ENCODE measurements at places on chromosomes 4 and X.

- DNase-seq, result no peak
Observed at GRCh38 chr4:98341309-98341708, 80.1 kb downstream of the RAP1GDS1 start.

DNA sequence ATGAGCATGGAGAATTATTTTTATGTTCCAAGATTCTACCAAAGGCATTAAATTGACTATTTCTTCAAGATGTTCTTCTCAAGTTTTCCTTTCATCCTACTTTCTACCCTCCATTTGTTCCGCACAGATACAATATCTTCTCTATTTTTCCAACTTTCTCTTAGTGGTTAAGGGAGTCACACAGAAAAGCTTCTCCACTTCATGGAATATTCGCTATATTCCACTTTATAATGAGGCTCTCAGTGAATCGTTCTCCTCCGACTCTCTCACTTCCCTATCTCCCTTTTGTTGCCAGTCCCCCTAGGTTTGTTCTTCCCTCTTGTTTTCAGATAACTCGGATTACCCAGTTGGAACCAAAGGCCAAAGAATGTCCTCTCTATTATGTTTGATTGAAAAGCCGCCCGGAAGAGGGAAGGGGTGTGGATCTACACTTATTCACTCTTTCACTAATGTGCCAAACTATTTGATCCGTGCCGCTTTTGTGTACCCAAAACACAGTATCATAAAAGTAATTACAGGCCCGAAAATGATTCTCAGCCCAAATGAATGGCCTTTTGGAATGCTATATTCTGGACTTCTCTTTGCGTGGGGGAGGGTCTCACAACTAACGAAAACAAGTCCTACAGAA is 1.2 kb downstream of the SH3D19 start:
- DNase-seq, result no peak

DNA sequence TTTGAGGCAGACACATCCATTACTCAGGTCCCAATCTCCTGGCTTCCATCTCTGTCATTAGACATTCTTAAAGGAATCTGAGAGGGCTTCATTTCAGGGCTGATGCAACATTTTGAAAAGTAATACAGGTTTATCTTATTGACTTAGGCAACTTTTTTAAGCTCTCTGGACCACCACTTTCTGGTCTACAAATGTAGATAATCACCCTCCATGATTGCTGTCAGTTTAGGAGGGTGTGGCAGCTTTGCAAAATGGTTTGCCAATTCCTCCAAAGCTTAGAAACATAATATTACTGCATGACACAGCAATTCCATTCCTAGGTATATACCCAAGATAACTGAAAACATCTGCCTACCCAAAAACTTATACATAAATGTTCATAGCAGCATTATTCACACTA is 77.6 kb downstream of the ARHGAP6 start:
- DNase-seq, result no peak

DNA sequence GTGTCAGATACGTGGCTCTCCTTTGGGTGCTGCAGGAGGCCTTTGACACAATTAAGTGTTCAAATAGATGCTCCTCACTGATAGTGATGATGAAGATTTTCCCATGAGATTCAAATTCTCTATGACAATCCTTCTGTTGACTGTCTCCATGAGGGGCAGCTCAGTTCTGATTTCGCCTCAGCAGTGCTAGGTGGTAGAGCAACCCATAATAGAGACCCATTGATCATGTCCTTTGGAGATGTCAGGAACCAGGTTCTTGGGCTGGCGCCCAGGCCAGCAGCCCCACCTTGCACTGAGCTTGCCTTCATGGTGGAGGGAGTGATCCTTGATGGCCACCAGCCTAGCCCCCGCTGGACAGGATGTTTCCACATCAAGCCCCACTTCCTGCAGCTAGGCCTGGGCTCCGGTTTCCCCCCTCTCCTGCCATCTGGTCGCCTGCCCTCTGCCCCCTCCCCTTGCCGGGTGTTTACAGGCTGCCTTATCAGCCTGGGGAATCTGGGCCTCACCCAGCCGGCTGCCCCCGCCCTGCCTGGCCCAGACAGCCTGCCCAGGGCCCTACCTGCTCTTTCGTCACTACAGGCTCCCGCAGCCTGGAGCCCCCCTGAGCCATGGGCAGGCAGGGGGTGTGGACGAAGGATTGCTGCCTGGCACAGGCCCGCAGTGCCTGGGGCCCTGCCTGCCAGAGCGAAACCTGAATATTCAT is 12.6 kb downstream of the ELF4 start:
- no peak for DNase-seq

DNA sequence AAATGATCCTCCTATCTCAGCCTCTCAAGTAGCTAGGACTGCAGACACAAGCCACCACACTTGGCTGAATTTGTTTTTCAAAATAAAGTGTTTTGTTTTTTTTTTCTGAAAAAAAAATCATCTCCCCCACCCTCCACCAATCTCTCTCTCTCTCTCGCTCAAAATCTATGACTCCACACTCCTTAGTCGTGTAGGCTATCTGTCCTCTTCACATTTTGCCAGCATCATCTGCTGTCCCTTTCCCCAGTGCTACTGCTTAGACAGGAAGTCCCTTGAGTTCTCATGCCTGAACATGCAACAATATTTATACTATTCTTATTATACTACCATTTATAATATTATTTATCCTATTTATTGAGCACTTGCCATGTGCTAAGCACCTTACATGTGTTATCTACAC is 80.7 kb upstream of the TMEM164 start:
- DNase-seq, result no peak

- DNase-seq, result no peak
Observed at GRCh38 chr4:90503677-90504076, 376.5 kb downstream of the CCSER1 start.

DNA sequence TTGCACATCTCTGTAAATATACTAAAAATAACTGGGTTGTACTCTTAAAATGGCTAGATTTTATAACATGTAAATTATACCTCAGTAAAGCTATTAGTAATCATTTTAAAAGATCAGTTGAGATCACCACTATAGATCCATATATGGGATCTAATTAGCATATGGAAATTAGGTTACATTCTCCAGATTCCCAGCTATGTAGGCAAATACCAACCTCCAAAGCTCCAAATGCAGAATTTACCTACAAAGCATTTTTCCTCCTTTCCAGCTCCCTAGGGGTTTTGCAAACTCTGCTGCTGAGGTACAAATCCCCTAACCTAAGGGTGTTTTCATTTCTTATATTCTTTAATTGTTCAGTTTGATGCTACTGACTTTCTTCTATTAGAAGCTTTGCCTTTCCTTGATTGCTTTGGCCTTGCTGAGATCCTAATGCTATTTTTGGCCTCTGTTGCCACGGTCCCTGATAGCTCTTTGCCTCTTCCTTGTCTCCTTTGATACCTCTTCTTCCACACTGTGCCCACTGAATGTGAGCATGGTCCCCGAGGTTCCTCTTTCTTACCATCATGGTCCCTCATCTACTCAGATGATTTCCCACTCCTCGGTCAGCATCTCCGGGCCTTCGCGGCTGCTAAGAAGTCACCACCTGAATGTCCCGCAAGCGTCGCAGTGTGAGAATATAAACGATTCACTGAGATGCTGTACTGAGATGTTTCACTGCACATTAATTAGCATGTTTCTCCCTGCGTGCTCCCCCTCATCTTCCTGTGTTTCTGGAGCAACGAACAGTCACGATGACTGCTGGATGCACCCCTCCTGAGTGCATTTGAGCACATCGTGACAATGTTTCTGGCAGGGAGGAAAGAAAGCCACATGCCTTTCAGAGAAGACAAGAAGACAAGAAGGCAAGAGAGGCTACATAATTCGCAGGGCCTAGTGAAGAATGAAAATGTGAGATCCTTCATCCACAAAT is 23.8 kb downstream of the ENPP6 start:
- no peak for DNase-seq

GRCh38 chrX:39773923-39774773 is 323.6 kb downstream of the BCOR start:
- DNase-seq, result no peak

DNA sequence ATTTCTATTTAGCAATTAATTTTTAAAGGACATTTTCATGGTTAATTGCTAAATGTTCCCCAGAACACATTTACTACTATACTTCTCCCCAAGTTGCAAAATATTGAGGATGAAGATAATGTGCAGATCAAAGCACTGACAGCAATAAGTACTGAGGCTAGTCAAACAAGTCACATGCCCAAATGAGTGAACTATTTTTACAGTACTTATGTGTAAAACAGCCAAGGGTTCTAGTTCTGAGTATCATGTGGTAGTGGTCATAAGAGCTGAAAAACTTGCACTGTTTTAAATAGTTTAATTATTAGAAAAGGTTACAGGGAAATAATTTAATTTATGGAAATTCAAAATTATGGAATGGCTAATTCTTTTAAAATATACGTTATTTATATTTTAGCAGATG is 3.8 kb downstream of the GALNTL6 start:
- no peak for DNase-seq

GRCh38 chrX:19595043-19595677 is 79.9 kb upstream of the MAP3K15 start:
- no peak for DNase-seq

DNA sequence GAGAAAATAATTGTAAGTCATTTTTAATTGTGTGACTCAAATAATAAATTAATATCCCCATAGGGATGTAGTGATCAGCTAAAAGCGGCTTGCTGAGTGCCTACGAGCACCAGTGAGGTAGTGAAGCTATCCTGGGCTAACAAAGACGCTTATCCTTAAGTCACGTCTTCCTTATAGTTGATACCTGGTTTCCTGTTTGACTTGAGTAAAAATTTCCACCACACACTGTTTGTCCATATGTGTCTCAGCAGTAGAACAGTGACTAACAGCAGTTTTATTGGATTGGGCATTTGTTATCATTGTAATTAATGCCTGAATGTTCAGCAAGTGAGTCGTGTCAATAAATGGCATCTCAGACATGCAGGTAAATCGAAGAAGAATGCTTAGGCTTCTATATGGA is 241.1 kb downstream of the GRXCR1 start:
- DNase-seq, result no peak

- DNase-seq, result no peak
Observed at GRCh38 chrX:52574416-52575275, 57.8 kb upstream of the XAGE1B start.

DNA sequence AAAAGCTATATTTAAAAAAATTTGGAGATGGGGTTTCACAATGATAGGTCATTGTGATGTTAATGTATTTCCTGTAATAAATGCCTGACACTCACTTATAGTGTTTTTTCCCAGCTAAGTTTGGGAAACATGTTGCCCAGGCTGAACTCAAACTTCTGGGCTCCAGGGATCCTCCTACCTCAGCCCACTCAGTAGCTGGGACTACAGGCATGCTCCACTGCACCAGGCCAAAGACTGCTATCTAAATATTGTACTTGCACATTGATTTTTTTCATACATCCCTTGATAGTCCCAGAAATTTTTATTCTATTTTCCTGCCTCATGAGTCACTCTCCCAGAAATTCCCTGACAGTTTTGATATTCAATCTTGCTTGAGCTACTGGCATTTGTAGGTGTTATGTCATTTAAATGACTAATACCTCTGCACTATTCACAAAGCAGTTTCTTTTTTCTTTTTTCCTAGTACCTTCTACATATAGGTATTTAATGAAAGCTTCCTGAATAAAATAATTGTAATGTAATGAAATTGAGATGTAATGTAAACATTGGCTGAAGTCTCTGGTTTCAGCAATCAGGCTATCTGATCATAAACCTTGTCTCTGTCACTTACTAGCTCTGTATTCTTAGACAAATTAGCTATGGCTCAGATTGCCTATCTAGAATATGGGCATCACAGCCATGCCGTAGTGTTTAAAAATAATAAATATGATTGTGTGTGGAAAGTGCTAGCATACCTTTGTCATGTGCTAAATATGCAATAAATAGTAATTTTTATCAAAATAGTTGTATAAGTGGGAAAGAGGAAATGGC is 1973.0 kb upstream of the AGA start:
- no peak for DNase-seq

GRCh38 chrX:11967986-11968869 is 170.0 kb upstream of the FRMPD4 start:
- DNase-seq, result no peak

DNA sequence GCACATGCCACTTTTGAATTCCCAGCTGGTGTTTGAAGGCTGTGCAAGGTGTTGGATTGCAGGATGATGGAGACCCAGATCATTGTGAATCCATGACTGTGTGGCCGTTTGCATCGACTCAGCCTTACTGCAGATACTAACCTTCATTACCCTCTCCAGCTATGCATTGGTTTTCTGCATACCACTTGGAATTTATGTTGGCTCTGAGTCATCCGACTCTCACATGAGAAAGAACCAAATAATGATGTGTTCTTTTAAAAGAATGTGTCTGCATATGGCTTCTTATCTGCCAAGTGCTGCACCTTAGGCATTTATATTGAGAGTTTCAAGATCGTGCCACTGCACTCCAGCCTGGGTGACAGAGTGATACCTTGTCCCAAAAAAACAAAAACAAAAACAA is 106.7 kb upstream of the PRKX start:
- no peak for DNase-seq

DNA sequence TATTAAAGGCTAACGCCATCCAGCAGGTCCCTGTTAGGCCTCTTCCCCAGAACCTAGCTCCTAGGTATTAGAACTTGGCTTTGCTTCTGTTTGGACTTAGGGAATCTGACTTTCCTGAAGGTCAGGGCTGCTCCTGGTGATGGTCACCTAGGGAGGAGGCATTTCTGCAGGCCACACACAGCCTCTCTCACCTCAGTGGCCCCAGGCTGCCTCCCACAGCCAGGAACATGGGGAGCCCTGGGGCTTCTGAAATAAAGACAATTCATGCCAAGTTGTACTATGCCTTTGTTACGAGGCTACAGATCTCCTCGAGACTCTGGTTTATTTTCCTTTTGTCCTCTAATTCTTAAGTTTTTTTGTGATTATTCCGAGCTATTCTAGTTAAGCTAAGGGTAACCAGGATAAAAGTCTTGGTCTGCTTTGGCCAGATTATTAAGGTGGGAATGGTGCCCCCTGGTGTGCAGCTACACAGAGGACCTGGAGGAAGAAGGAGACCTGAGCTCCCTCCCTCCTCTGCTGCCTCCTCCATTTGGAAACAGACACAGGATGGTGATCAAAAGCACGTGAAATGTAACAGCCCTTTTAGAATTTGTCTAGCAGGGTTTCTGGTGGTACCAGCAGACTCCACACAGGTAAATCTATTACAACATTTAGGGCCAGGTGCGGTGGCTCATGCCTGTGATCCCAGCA is 131.0 kb downstream of the DCLK2 start:
- DNase-seq, result no peak

- DNase-seq, result no peak
Observed at GRCh38 chrX:19673375-19674040, 158.2 kb upstream of the MAP3K15 start.

GRCh38 chr4:5526080-5526846 is 182.1 kb downstream of the EVC2 start:
- DNase-seq, result no peak

- no peak for DNase-seq
Observed at GRCh38 chr4:60452266-60452665, 747.9 kb upstream of the ADGRL3 start.

DNA sequence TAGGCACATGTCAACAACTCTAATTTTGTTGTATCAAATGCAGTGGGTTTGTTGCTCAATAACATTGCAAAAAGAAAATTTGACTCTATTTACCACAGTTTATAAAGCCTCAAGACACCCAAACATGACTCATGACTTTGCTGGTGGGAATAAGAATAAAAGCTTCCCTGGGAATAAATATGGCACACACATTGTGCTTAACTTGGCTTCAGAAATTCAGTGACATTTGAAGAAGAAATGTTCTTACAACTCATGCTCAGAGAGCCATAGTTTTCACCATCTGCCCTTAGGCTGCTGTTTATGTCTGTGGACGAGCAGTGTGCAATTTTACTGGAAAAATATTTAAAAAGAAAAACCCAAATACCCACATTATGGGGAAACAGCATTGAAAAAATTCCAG is 60.9 kb downstream of the SPATA18 start:
- DNase-seq, result no peak

Data from stimulated activated CD8-positive, alpha-beta memory T cell treated with anti-CD3 and anti-CD28 coated beads, Interleukin-4, amount 100 ng/mL, for 4 hours (primary cell).